Fibroblast of skin of left quadriceps (primary cell): ENCODE measurements at places on chromosomes 7 and 10.

GRCh38 chr7:112081778-112082177 lies 124.4 kb downstream of the DOCK4 start:
- no peak for DNase-seq

GRCh38 chr10:11231285-11231684 lies 213.6 kb downstream of the CELF2 start:
- DNase-seq, result no peak

DNA sequence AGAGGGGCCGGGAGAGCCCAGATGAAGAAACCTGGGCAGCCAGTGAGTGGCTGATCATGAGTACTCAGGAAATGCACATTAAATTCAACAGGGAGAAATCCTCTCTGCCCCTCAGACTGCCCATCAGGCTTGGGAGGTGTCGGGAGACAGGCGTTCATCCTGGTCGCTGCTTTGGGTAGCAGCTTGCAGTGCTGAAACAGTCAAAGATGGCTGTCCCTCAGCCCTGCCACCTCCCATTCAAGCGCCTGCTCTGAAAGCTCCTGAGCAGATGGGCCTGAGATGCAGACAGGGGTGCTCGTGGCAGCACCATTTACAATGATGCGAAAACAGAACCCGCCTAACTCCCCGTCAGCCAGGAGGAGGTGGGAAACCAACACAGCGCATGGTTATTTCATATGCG lies 3.6 kb upstream of the JAKMIP3 start:
- DNase-seq, result no peak

GRCh38 chr10:79946271-79947082 lies 2.4 kb downstream of the SFTPD start:
- no peak for DNase-seq

DNA sequence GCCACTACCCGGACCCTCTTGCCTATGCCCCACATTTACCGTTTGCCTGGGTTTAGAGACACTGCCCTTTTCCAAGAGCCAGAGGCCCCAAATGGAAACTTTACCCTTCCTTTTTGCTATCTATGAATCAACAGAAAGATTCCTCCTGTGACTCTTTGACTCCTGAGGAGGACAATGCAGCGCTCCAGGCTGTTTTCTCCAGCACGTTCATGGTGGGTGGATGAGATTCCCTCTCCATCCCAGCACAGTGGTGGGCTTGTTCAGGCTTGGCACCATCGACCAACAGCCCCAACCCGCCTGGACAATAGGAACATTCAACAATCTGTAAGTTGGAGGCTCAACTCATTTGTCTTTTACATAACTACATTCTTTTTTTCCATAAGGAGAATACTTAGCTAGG lies 55.9 kb downstream of the DLD start:
- DNase-seq, result no peak

DNA sequence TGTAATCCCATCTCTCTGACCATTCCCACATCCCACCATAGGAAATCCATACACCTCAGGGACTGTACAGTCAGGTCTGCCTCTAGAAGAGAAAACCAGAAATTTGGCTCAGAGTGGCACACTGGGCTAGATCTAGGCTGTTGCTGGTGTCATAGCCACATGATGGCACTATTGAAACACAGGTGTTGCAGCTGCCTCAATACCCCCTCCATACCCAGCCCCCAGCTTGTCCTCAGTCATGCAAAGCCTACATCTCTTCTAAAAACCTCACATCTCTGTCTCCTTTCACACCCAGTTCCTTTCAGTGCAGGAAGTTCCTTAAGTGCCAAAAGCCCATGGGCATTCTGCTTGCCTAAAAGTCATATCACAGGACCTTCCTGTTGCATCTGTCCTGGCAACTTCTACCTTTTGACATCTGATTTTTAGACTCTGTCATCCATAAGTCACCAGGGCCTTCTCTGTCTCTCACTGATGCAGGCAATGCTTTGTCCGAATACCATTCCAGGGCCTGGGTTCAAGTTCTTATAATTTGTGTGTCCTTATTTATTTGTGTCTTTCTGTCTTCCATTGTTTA lies 27.0 kb upstream of the HIBADH start:
- DNase-seq, result no peak

- peak; percentile 80 for DNase-seq
Measured at GRCh38 chr10:32413513-32413912, 32.4 kb upstream of the CCDC7 start.

DNA sequence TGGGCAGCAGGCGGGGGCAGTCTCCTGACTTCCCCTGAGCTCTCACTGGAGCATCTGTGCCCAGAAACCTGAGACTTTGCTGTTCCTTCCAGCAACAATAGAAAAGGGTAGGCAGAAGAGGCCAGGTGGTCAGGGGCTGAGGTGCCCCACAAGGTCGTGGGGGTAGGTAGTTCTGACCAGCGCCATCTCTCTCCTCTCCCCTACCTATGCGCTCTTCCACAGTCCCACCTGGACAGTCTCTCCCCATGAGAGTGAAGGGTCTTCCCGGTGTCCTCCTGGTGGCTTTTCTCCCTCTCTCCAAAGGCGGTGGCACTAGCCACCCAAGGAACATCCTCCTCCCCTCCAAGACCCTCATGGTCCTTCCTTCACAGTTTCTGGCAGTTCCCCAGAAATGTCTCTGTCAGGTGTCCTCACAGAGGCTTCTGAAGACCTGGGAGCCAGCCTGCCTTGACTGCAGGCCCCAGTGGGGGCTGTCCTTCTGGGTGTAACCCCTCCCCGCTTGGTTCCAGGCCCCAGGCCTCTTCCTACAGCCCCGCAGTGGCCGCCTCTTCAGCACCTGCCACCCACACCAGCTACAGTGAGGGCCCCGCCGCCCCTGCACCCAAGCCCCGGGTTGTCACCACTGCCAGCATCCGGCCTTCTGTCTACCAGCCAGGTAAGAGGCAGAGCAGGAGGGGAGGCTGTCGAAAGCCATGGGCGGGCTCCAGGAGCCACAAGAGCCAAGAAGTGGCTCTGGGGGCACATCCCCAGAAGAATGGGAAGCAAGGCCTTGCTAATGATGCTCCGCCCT lies 41.3 kb downstream of the LDB3 start:
- no peak for DNase-seq

GRCh38 chr10:80260295-80261243 lies 28.9 kb downstream of the MAT1A start:
- no peak for DNase-seq

- no peak for DNase-seq
Measured at GRCh38 chr10:7787150-7787856, 490 bp downstream of the KIN start.

DNA sequence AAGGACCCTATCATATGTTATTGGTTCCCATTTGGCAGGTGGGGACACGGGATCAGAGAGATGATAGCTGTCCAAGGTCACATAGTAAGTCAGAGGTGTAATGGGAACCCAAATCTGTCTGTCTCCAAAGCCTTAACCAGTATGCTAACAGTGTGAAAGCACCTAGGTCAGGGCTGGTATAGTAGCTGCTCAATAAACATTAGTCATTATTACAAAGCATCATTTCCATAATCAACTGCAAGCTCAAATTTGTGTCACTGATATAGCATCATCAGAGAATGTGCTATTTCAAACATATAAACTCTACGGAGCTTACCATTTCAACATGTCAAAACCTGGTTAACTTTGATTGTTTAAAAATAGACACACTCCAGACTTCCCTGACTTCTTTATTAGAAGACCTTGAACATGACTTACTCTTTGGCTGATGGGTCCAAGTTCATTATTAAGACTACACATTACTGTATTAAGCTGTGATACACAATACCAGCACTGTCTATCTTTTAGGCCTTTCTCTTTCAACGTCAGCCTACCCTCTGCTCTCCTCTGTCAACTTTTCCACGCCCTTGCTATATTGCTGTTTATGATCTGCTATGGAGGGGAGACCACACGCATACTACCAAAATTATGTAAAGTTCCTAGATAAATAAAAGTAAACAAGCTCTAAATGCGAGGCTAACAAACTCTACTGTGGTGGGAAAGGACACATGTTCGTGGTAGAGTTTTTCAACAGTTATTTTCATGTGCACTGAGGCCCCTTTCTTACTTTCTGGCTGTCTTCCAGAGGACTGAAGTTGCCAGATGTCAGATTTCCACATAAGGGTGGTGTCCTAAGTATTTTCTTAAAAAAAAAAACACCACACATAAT lies 33.6 kb downstream of the DNMBP start:
- peak; percentile 72 for DNase-seq

DNA sequence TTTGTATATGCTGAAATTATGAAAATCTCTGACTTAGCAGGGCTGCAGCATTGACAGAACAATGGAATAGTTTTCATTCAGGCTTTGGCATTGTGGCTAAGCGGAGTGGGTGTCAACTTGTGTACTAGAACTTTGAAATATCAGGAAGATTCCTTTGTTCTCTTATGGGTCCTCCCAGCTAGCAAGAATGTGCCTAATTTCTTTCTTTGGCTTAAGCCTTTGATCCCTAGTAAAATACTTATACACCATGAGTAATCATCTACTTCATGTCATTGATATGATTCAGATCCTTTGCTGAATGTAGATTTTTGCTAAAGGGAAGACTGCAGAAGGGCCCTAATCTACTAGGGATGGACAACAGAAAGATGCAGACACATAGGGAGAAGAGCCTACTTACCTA lies 6.2 kb downstream of the AVL9 start:
- DNase-seq, result peak; percentile 44

GRCh38 chr10:22644222-22644621 lies 70.2 kb downstream of the PIP4K2A start:
- no peak for DNase-seq

DNA sequence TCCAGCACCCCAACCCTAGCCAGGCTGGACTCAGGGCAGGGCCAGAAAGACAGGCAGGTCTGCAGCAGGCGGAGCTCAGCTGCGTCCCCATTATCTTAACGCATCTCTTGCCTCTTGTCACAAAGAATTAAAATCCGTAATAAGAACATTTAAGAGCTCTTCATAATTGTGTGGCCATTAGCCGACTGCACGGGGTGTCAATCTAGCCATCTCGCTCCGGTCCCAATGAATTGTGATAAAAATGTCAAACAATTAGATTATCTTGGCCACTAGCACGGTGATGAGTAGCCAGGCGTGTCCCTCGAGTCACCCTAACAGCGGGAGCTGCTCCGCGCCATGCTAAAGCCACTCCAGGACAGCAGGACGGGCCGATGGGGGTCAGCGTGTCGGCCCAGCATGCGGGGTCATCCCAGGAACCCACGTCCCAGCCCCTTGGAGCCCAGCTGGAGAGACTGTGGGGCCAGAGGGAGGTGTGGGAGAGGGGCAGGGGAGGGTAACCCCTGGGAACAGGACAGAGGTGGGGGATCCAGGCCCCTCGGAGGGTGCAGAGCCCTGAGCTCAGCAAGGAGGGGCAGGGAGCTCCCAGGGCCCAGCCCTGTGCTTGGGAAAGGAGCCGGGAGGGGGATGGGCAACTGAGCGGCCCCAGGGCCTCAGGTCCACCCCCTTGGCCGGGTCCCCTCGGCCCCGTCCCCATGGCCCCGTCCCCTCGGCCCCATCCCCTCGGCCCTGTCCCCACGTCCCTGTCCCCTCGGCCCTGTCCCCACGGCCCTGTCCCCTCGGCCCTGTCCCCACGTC lies 17.7 kb upstream of the NKX6-2 start:
- no peak for DNase-seq

DNA sequence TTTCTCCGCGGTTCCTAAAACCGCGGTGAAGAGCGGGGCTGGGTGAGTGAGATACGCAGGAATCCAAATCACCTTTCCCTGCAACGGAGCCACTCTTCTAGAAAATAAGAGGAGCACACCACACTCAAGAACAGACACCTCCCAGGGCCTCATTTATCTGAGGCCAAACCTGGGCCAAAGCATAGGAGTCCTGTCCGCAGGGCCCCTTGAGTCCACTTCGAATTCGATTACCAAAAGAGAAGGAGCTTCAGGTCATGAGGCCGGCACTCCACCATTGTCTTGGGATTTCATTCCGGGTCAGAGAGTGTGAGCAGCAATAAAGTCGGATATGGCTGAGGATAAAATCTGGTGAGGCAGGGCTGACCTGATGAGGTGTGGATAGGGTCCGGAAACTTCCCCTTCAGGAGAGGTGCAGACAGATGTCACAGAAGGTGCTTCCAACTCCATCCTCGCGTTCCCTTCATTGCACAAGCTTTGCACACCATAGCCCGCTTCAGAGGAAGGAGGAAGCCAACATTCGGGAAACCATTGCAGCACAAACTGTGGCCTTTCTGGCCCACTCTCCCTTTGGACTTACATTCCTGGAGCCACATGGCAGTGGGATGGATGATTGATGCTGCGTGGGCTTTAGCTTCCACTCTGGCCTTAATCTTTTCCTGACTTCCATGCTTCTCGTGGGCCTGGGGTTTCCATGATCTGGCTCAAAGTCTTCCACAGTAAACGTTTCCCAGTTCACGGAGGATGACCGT lies 27.2 kb upstream of the ZNF273 start:
- DNase-seq, result no peak
